Activated CD4-positive, alpha-beta T cell treated with anti-CD3 and anti-CD28 coated beads, Interleukin-2, amount 50 U/mL, for 4 hours (primary cell): ENCODE measurements at places on chromosomes 12 and 14.

DNA sequence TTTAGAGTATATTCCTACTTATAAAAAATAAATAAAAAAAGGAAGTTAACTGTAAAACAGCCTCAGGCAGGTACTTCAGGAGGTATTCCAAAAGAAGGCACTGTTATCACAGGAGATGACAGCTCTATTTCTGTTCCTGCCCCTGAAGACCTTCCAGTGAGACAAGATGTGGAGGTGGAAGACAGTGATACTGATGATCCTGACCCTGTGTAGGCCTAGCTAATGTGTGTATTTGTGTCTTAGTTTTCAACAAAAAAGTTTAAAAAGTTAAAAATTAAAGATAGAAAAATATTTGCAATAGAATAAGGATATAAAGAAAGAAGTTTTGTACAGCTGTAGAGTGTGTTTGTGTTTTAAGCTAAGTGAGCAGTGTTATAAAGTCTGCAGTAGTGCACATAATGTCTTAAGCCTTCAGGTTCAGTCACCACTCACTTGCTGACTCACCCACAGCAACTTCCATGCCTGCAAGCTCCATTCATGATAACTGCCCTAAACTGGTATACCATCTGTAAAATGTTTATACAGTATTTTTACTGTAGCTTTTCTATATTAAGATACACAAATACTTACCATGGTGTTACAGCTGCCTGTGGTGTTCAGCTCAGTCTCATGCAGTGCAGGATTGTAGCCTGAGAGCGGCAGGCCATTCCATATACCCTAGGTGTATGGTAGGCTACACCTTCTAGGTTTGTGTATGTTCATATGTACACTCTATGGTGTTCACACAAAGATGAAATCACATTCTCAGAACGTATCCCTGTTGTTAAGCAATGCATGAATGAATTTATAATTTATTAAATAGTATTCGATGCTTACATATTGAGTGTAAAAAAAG, 121.1 kb downstream of the ANO6 start:
- no peak for DNase-seq

GRCh38 chr12:25745281-25745680, 192.2 kb upstream of the LMNTD1 start:
- no peak for DNase-seq

- DNase-seq, result no peak
Measured at GRCh38 chr14:22996768-22997654, 12.9 kb downstream of the C14orf93 start.

DNA sequence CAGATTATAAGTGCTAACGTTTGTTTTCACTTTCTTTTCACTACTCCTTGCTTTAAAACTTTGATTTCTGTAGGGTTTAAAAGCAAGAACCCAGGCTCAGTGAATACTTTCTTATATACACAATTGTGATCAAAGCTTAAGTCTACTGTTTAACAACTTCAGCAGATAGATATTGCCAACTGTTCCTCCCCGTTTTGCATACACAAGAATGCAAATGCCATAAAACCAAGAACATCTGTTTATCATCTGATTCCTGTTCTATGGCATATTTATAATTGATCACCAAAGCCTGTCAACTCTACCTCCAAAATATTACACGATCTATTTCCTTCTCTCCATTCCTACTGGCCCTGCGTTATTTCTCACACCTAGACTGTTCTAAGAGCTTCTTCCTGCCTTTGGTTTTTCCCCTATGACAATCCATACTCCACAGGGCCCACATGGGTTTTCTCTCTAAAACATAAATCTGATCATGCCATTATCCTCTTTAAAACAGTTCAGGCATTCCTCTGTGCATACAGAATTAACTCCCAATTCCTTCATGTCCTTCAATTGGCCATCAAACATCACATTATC, 15.9 kb downstream of the MED13L start:
- DNase-seq, result no peak

- no peak for DNase-seq
Measured at GRCh38 chr12:57852200-57852599, 5.7 kb upstream of the CTDSP2 start.

DNA sequence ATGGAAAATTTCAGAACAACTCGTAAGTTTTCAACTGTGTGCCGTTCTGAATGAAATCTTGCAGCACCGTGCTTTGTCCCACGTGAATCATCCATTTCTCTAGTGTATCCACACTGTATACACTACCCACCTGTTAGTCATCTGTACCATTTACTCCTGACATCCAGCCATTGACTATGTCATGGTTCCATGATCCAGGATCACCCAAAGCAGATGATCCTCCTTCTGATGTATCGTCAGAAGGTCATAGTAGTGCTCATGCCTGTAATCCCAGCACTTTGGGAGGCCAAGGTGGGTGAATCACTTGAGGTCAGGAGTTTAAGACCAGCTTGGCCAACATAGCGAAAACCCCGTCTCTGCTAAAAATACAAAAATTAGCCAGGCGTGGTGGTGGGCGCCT, 122.9 kb downstream of the PPHLN1 start:
- no peak for DNase-seq

GRCh38 chr12:119204671-119205285, 26.0 kb downstream of the HSPB8 start:
- DNase-seq, result no peak
